Myocyte (in vitro differentiated cells): ENCODE measurements at places on chromosomes 12 and 14.

DNA sequence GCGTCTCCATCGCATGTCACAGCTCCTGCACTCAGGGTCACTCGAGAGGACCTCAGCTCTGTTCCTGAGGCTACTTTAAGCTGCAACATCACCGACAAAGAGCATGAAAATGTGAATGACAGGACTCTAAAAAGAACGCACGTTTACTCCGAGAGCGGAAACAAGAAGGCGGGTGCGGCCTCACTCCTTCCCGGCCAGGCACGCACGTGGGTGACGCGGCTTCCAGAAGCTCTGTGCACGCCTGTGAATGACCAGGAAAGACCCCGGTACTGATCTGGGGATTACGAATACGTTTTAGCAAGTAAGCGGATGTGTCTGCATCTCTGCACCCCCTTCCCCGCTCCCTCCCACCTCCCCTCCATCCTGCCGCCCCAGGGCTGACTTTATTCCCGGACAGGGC lies 15.2 kb upstream of the GALNT9 start:
- no peak for DNase-seq

- no peak for DNase-seq
Observed at GRCh38 chr14:68506645-68507419, 286.0 kb downstream of the ZFP36L1 start.

- DNase-seq = no peak
Observed at GRCh38 chr12:90079529-90080210, 371.0 kb upstream of the ATP2B1 start.

DNA sequence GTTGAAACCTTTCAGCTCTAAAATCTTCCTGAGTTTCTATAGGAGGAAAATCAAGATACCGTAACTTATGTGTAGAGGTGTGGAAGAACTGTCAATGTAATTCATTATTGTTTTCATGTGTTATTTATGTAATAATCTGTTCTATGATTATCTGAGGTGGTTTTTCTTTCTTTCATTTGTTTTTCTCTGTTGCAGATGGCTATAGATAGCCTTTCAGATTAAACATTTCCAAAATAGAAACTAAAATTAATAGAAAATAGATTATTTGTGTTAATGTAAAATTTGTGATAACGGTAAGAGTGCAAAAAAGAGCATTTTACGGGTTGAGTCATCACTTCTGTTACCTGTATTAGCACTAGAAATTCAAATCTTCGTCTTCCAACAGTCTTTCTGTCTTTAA lies 128.8 kb downstream of the SYNE2 start:
- no peak for DNase-seq

DNA sequence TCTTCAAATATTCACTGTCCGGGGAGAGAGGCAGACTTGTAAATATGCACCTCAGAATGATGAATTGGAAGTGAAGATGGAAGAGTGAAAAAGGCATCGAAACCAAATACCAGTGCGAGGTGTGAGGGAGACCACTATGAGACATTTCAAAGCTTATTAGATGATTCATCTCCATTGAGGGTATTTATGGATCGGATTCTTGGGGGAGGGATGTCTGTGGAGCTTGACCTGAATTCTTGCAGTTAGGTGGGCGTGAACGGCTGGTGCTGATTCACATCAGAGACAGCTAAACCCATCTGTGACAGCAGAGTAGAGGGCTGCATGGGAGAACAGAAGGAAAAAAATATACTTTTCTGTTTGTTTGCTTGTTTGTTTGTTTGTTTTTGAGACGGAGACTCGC lies 677.2 kb downstream of the AACS start:
- peak; percentile 14 for DNase-seq

GRCh38 chr12:11829764-11830194 lies 180.3 kb downstream of the ETV6 start:
- DNase-seq = no peak

GRCh38 chr14:74524076-74524811 lies 30.7 kb downstream of the ISCA2 start:
- DNase-seq = no peak

DNA sequence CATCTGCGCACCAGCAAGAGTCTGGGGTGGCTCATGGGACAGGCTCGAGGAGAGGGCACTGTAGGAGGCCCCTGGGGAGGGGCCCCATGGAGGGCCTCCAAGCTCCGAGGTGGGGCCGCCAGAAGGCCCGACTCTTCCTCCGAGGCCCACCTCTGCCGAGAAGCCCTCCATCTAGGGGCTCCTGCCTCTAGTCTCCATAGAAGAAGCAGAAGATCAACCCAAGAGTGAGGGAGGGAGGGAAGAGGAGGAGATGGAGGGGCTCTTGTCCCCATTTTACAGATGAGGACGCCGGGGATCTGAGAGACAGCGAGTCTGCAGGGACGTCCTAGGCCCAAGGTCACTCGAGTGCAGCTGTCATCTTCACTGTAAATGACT lies 41.2 kb downstream of the DIO3 start:
- no peak for DNase-seq

GRCh38 chr12:58425481-58426392 lies 484.4 kb downstream of the ATP23 start:
- DNase-seq = peak; percentile 87

GRCh38 chr12:119826661-119827445 lies 50.3 kb downstream of the CIT start:
- peak; percentile 42 for DNase-seq

- DNase-seq = no peak
Observed at GRCh38 chr14:103434868-103435442, 49.7 kb downstream of the MARK3 start.

DNA sequence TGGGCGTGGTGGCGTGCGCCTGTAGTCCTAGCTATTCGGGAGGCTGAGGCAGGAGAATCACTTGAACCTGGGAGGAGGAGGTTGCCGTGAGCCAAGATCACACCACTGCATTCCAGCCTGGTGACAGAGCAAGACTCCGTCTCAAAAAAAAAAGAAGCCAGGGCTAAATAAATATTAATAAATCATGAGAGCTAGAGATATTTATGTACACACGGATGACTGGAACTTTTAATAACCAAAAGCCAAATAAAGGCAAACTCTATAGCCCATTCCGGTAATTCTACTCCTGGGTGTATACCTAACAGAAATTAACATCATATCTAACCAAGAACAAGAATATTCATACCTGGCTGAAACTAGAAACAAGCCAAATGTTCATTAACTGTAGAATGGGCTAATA lies 7.7 kb upstream of the TRAFD1 start:
- DNase-seq = no peak

- no peak for DNase-seq
Observed at GRCh38 chr12:49626169-49626835, 2.9 kb downstream of the PRPF40B start.

GRCh38 chr14:88481794-88482193 lies 73.0 kb downstream of the PTPN21 start:
- no peak for DNase-seq

GRCh38 chr12:32334371-32334777 lies 65.0 kb upstream of the FGD4 start:
- no peak for DNase-seq

DNA sequence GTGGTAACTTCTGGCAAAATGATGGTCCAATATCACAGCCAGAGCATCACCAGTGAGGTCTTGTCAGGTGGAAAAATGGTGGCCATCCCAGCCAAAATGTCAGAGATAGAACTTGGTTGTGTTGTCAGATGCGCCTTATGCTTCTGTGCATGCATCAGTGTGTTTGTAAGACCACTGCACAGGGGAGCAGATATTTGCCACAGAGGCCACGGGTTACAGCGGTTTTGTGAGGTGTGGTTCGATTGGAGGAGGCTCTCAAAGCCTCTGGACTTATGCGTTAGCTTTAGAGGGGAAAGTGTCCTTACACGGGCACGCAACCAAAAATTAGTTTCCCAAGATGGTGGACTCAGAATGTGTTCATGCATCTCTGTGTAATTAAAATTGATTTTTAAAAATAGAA lies 243.8 kb downstream of the ADGRD1 start:
- DNase-seq = no peak

DNA sequence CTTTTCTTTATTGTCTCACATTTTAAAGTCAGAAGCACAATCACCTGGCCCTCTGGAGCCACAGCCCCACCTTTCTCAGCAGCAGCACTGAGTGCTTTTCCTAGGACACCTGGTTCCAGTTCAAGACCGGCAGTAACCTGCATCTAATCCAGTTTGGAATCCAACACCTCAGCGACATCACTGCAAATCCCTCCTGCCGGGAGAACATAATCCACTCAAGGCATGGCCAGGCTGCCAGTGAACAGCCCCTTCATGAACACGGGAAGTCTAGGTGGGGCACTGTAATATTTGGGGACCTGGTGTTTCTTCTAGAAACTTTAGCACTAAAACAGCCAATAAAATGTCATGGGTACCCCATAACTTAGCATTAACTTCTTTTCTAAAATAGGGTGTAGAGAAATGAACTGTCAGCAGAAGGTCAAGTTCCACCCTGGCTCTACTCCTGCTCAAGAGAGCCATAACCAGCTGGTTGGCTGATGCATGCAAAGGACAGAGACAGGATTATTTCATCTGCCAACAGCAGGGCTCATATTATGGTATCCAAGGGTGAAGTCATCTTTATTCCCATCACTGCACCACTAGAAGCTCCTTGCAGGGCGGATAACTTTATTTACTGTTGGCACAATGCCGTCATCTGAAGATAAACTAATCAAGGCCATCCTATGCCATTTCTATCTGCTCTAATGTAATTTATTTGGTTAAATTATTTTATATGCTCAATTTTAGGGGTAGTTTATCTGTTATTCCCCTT lies 76.7 kb downstream of the TTC7B start:
- peak; percentile 78 for DNase-seq

GRCh38 chr12:77323788-77324415 lies 258.5 kb upstream of the E2F7 start:
- DNase-seq = no peak

DNA sequence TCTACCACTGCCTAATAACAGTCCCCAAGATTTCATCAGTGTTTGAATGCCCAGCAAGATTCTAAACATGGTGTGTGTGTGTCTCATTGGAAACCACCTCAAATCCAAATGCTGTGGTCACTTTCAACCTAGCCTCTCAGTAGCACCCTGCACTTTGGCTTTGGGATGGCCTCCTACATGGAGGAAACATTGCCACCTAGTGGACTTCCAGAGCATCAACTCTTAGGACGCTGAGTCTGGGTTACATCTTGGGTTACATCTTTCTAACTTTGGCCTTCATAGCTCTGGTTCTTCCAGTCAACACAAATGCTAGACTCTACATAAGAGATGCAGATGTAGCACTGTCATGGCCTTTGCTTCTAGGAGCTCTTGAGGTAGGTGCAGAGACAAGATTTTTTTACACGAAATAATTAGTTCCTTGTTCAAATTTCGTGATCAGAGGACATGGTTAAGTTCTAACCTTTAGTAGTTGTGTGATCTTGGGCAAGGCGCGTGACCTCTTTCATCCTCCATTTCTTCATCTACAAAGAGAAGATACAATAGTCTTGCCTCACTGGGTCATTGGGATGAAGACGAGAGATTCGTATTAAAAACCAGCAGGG lies 113.5 kb upstream of the VASH1 start:
- peak; percentile 68 for DNase-seq

DNA sequence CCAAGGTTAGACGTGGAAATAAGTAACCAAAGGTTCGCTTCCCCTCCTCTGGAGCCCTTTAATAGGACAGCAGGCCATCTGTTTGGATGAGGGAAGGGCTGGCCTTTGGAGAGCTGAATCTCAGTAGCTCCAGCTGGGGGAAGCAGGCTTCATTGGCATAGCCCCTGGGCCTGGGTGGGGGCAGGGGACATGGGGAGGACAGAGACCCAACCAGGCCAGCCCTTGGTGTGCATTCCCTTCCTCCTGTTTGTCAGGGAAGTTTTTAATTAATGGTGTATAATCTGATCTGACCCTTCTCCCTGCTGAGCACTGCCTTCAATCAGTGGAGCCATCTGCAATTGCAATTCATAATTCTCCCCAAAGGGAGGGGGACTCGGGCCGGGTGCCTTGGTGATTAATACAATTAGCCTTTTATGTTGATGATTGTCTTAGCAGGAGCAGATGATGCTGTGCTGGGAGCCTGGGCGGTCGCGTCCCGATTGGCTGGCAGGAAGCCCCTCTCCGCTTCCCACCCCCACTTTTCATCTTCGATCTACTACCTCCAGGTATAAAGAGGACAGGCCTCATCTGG lies 6.4 kb downstream of the AQP6 start:
- DNase-seq = no peak

DNA sequence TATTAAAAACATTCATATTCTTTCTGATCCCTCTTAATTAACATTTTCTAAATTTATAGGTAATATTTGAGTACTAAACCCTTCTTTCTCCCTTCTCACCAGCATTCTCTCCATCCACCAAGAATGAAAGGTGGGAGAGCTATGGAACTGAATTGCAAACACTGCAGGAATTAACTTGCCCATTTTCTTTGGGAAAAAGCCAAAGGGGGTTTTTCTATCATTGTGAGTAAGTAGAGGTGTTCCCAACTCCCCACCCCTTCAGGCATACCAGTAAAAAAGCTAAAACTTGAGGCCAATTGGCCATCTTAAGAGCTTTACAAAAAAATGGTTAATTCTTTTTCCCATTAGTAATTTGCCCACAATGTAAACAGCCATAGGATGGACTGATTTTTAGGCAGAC lies 23.7 kb downstream of the PCNX1 start:
- DNase-seq = no peak

- DNase-seq = no peak
Observed at GRCh38 chr12:89672589-89672979, 36.1 kb downstream of the ATP2B1 start.

DNA sequence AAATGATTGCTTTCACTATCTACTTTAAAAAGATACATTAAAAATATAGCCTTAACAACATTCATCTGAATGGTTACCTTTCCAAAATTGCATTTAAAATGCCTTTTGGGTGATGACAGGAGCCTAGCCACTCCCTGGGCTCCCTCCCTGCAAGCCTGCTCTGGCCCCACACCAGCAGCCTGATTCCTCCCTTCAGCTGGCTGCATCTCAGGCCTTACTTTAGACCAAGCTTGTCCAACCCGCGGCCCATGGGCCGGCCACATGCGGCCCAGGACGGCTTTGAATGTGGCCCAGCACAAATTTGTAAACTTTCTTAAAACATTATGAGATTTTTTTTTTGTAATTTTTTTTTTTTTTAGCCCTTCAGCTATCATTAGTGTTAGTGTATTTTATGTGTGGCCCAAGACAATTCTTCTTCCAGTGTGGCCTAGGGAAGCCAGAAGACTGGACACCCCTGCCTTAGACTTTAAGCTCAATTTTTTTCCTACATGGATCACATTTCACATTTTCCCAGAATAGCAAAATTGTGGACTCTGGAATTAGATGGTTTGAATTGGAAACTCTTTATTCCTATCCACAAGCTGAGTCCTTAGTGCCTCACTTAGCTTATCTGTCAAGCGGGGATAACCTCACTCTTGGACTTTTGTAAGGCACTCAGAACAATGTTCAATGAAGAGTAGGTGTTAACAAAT lies 124.4 kb downstream of the MYRFL start:
- no peak for DNase-seq

DNA sequence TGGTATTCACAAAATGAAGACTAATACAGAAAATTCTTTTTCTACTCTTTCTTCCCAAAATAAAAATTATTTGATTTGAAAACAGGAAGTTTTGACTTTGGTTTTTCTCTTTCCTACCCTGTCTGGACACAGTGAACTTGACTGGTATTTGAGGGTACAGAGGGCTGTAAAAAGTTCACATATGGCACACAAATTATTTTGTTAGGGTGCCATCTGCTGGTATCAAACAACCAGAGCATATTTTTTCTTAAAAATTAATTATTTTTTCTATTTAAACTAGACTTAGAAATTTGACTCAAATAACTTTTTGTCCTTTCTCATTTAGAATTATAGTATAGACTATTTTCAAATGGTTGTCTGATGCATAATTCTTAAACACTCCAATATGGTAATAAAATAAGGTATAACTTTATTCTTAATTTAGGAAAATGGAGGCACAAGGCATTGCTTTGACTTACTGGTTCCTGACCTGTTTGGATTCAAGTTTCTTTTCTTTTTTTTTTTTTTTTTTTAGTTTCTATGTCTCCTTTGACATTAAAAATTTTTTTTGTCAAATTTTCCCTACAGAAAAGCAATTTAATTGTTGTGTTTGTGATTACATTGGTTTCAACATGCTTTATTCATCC lies 390.6 kb downstream of the PRKD1 start:
- DNase-seq = peak; percentile 32
